T-helper 1 cell treated with Interleukin-12 subunit alpha and Interleukin-12 subunit beta and Interleukin-4 antibody, amounts not matched to agents 30 ng/mL and 1 ng/mL, for 36 hours (primary cell): ENCODE measurements at places on chromosomes 2 and 18. TPM values are rescaled to one million over a fixed set of nuclear protein-coding genes. Genes with fewer than 3 reads are reported as not detected.

The PLGLB2 gene
- total RNA-seq = 5.7 and 6.3 TPM in 2 replicates

The THAP4 gene
- total RNA-seq = 34.2 and 34.6 TPM in 2 replicates

The TUBB8B gene
- total RNA-seq = not detected in 2 replicates

The FEV gene
- not detected in 2 replicates for total RNA-seq

The POMC gene
- total RNA-seq = 3.4 and 4.6 TPM in 2 replicates
